PC-9 (cell line): ENCODE measurements at places on chromosomes 5 and 9. TPM values are rescaled to one million over a fixed set of nuclear protein-coding genes. Genes with fewer than 3 reads are reported as not detected.
A peak's percentile ranks its signal among the peaks of the same experiment; 100 is the strongest.

- DNase-seq: no peak
These were observed 6.0 kb upstream of the RXRA start for GRCh38 chr9:134320126-134320867.

- DNase-seq: no peak
These were observed 40.7 kb downstream of the TLR4 start for GRCh38 chr9:117744856-117745389.

DNA sequence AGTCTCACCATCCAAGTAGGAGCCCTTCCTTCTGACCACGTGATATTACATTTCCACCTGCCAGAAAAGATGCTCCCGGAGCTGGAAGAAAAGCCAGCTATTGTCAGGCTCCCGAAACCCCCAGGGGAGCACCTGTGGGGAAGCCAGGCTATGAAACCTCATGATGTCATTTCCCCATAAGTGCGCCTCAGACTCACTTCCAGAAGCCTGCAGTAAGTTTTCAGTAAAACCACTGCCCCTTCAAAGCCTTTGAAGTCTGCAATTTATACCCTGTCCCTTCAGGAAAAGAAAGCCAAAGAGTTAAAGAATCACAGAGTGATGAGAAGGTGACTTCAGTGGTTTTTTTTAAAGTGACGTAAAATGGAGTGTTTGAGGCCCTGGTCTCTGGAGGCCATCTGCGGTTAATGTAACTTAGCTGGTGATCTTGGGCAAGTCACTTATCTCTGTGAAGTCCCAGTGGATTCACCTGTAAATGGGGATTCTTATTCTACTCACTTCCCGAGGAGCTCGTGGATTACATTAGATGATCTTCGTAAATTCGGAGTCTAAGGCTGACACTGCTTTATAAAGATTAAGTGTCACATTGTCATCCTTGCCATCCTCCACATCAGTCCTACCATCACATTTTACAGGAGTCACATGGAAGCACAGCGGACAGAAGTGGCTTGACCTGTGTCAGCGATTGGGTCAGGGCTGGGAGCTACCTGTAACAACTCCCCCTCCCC lies 2.6 kb upstream of the SEMA6A start:
- no peak for DNase-seq

GRCh38 chr5:102762095-102762534 lies 7.0 kb downstream of the PAM start:
- DNase-seq: no peak

DNA sequence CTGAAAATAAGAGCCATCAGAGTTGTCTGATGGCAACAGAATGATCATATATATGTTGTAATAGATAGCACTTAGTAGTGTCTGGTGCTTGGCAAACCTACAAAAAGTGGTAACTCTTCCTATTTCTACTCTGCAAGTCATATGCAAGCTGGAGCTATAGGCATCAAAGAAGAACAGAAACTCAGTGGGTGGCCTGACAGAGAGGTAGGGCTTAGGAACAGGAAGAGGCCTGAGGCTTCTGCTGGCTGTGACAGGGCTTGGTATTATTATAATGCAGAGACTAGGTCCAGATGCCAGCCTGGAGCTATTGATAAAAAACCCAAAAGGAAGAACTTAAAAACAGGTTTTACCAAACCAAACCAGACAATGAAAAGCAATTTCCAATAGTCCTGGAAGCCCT lies 4.4 kb upstream of the DIAPH1 start:
- no peak for DNase-seq

- no peak for DNase-seq
These were observed 146.4 kb downstream of the PALM2AKAP2 start for GRCh38 chr9:109926421-109926869.

DNA sequence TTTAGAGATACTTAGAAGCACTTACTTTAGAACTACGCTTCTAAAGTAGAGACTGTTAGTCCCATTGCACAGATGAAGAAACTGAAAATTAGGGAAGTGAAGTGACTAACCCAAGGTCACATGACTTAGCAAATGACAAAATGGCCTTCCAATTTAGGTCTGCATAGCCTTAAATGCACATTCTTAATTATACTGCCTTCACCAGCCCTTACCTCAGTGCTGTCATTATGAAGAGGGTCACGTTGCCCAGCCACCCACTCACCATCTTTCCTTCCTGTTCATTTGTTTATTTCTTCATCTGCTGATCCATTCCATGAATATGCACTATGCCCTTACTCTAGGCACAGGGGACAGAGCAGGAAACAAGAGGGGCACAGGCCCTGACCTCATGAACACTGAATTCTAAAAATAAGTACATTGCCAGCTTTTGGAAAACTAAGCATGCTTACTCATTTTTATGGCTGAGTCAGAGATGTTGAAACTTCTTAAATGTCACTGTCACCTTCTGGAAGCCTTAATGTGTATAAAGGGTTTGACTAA lies 8.6 kb downstream of the HAVCR2 start:
- DNase-seq: peak; percentile 37

GRCh38 chr5:35244171-35244570 lies 13.9 kb upstream of the PRLR start:
- no peak for DNase-seq

- DNase-seq: no peak
These were observed 780.5 kb upstream of the ZNF608 start for GRCh38 chr5:125526966-125527365.

GRCh38 chr5:4995014-4995413 lies 145.1 kb upstream of the ADAMTS16 start:
- DNase-seq: no peak

- DNase-seq: no peak
These were observed 111.7 kb upstream of the PUM3 start for GRCh38 chr9:2955575-2955974.

DNA sequence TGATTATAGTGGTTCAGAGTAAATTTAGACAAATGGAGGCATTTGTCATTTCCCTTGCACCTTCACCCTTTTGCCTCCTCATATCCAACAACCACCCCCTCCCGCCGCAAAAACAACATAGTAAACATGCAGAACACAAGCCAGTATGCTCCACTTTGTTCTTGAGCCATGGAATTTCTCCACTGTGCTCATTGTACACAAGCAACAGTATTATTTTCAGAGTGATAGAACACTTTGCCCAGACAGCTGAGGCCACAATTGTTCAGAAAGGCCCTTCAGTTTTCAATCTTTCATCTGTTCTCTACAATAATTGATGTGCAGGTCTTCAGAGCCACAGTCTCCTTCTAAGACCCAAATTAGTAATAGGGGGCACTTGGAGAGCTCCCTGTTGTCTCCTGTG lies 272.8 kb upstream of the SLC30A5 start:
- DNase-seq: no peak

DNA sequence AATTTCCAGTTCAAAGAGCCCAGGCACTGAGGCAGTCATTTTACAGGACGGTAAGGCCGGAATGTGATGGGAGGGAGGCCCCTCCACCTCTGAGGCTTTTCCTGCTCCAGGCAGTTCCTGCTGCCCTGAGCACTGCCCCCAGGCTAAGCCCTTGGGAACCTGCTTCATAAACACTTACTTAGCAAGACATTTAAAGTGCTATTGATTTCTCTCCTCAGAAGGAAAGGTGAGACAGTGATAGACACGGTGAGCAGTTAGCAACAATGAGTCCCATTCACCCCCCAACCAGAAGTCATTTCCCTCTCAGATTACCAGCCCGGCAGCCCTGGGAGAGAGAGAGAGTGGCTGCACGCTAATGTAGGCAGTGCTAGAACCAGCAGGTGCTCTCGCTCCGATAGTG lies 462.5 kb downstream of the SPOCK1 start:
- no peak for DNase-seq

DNA sequence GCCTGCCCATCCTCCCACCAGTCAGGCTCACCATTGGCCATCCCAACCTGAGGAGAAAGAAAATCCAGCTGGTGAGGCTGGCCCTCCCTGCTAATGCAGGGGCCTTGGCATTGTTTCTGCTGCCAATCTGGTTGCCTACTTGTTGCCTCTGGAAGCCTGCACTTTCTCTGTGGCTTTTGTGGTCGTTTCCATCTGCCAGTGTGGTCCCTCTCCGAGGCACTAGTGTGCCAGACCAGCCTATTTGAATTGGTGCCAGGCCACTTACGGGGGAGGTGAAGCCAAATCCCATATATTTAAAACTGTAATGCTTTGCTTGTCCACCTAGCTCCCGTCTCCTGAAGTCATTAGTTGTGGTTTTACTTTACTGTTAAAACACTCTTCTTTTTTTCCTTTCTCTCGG lies 213.4 kb upstream of the ADAMTSL1 start:
- no peak for DNase-seq

GRCh38 chr5:149938279-149938678 lies 6.3 kb downstream of the PDE6A start:
- DNase-seq: peak; percentile 85

GRCh38 chr5:114363837-114364236 lies 2.0 kb downstream of the KCNN2 start:
- DNase-seq: no peak

- DNase-seq: no peak
These were observed 943 bp downstream of the SFXN1 start for GRCh38 chr5:175479125-175479881.

DNA sequence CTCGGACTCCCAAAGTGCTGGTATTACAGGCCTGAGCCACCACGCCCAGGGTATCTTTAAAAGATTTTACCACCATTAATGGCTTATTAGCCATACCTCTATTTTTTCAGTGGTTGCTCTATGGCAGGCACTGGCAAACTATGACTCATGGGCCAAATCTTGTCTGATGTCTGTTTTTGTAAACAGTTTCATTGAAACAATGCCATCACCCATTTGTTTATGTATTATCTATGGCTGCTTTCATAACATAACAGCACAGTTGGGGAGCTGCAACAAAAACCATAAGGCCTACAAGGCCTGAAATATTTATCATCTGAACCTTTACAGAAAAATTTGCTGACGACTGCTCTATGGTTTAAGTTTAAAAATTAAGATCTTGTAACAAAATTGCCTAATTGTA lies 66.8 kb downstream of the SLC38A9 start:
- DNase-seq: no peak

DNA sequence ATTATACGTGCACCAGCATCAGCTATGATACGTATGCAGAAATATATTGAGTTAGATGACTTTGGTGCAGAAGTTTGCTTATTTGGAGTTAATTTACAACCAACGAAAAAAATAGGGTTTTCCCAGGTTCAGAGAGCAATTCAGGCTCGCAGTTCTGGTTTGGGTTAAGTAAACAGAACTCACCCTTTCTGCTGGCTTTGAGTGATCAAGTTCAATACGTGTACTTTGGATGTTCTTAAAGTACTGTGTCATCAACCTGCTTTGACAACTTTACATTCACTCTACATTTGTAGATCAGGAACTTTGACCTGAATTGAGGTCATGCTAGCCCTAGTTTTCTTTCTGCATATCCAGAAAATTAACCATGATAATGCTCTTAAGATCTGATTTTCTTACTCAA lies 40.7 kb downstream of the ACOT12 start:
- DNase-seq: no peak

DNA sequence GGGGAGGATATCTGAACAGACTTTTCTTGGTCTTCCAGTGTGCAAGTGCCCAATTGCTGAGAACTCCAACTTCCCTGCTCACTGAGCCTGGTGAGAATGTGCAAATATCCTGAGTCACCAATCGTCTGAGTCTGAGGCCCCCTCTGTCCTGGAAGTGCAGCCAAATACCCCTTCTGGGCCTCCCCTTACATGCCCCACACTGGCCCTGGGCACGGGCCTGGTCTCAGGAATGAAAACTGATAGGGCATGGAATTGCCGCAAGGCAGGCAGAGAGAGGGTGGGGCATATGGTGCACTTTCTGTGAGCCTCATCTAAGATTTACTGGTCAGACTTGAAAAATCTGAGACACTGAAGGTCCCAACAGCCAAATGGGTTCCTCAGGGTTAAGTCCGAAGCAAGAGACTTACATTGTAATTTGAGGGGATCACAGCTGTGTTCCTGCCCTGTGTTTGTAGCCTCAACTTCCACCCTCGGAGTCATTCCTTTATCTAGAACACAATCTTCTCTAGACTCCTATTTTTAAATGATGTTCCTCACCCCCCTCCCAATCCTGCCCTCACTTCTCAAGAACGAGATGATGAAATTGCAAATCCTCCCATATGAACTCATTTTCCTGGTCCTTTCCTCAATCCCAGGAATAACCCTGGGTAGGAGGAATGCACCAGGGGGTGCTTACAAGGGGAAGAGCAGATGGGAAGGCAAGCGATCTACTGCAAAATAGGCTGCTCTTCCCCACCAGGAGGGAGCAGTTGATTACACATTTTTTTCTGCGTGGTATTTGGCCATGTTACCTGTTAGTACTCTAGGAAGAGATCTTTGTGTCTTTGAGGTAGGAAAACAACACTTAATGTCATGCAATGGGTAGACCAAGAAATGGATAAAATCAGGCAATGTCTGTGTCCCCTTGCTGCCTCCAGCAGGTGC lies 34.6 kb upstream of the ARHGAP26 start:
- no peak for DNase-seq

DNA sequence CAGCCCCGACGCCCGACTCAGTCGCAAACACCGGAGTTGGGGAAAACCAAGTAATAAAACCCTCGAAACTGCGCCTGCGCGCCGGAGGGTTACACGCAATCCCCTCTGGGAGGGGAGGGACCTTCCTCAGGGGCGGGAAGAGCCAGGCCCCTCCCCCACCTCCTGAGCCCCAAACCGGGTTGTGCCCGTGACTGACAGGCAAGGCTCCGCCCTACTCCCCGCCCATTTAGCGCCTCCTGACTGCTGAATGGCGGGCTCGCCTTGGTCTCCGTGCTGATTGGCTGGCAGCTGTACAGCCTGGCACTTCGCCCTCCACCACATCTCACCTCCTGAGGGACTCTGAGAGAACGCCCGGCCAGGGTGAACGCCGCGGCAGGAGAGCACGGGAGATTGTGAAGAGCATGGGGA lies at the start of gene PRDM9:
Gene PRDM9, plus strand, starts transcription at position 332 of the 408 bp plus-strand sequence. CDS start 1,425 bp downstream, outside the sequence.
- no peak for DNase-seq

- no peak for DNase-seq
These were observed 925 bp downstream of the LIFR start for GRCh38 chr5:38555354-38556087.

- DNase-seq: no peak
These were observed 79.1 kb downstream of the ZNF618 start for GRCh38 chr9:113955076-113955752.

GRCh38 chr5:142576804-142577203 lies 109.1 kb downstream of the FGF1 start:
- DNase-seq: no peak

GRCh38 chr5:97576956-97577355 lies 393.9 kb upstream of the RIOK2 start:
- DNase-seq: no peak

Gene PRR7
- total RNA-seq: 22.2 and 31.7 TPM in 2 replicates

Gene SEMA5A
- not detected in 2 replicates for total RNA-seq

Gene HAND1
- not detected in 2 replicates for total RNA-seq

Gene TEK
- not detected in 2 replicates for total RNA-seq

Gene ZNF879
- total RNA-seq: 0.24 and 0.83 TPM in 2 replicates

Gene KIF24
- total RNA-seq: 4.5 and 6.9 TPM in 2 replicates

Gene B4GALT1
- 75.6 and 87.2 TPM in 2 replicates for total RNA-seq

Gene CCL19
- total RNA-seq: not detected in 2 replicates

Gene PCDH12
- not detected in 2 replicates for total RNA-seq

Gene NIPSNAP3A
- total RNA-seq: 19.8 and 21.4 TPM in 2 replicates

Gene GDNF
- 0.38 and 0.85 TPM in 2 replicates for total RNA-seq

Gene PCDHB14
- total RNA-seq: 0.07 TPM in 1 of 2 replicates, not detected in the other

Gene BHMT2
- total RNA-seq: not detected in 2 replicates

Gene PLAC8L1
- not detected in 2 replicates for total RNA-seq

Gene SPINK13
- total RNA-seq: not detected in 2 replicates

Gene KCNV2
- total RNA-seq: not detected in 2 replicates

Gene BTNL9
- total RNA-seq: not detected in 2 replicates
